ENCODE measurements at places on chromosomes 3 and 15.

GRCh38 chr3:115513416-115513800 lies 109.9 kb upstream of the GAP43 start:
- DNase-seq, result no peak

DNA sequence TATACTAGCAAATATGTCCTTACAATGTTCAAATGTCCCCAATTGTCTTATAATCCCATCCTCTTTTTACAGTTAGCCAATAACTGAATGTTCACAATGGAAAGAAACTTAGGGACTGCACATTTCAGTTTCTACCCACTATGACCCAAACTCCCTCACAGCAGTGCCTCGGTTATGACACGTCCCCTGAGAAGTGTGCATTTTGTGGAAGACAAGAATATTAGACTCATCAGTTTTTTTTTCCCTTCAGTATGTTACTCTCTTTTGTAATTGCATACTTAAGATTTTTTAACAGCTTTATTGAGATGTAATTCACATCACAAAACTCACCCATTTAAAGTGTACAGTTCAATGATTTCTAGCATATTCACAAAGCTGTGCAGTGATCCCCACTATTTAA lies 64.8 kb downstream of the IGF2BP2 start:
- DNase-seq, result no peak

DNA sequence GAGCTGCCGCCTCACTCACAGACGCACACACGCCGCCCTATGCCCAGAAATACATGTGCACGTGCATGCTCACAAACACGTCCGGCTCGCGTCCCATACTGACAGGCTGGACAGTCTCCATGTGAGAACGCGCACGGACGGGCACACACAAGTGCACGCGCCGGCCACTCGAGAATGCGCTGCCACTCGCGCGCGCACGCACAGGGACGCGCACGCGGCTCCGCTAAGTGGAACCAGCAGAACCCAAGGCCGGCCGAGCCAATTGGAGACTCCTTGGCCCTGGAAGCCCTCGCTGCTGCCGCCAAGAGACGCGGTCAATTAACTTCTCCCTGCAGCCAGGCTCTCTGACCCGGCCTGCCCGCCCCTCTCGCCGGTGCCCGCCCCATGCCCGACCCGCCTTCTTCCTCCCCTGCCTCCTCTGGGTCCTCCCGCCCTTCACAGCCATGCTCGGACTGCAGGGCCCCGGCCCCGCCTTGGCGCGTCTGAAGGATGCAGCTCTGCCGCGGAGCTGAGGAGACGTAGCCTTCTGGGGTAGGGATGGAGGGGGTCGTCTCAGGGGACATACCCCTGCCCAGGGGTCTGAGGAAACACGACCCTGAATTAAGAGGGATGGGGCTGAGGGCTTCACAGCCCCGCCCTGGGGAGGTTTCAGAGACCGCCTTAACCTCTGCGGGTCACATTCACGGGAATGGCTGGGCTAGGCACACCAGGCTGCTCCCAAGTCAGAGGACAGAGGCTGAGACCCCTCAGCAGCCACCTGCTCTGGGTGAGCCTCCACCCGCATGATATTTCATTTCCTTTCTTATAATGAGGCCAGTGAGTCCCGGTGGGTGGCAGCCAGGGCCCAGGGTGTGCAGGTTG lies 15.0 kb downstream of the PTH1R start:
- DNase-seq, result no peak

GRCh38 chr3:53073553-53074365 lies 27.9 kb upstream of the SFMBT1 start:
- DNase-seq, result no peak

DNA sequence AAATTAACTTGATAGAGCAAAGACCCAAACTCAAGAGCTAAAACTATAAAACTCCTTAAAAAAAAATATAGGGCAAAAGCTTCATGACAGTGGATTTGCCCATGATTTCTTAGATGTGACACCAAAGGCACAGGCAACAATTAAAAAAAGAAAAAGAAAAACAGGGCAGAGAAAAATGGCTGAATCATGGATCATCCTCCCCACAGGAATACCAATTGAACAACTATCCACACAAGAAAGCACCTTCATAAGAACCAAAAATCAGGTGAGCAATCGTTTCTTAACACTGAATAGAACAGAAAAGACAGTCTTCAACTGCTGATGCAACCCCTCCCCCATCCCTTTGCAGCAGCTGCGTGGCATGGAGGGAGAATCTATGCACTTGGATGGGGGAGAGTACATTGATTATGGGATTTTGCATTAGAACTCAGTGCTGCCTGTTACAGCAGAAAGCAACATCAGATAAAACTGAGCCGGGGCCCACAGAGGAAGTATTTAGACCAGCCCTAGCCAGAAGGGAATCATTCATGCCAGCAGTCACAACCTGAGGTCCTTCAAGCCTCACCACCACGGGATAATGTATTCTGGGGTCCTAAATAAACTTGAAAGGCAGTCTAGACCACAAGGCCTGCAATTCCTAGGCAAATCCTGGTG lies 15.7 kb downstream of the C3orf33 start:
- DNase-seq, result no peak

DNA sequence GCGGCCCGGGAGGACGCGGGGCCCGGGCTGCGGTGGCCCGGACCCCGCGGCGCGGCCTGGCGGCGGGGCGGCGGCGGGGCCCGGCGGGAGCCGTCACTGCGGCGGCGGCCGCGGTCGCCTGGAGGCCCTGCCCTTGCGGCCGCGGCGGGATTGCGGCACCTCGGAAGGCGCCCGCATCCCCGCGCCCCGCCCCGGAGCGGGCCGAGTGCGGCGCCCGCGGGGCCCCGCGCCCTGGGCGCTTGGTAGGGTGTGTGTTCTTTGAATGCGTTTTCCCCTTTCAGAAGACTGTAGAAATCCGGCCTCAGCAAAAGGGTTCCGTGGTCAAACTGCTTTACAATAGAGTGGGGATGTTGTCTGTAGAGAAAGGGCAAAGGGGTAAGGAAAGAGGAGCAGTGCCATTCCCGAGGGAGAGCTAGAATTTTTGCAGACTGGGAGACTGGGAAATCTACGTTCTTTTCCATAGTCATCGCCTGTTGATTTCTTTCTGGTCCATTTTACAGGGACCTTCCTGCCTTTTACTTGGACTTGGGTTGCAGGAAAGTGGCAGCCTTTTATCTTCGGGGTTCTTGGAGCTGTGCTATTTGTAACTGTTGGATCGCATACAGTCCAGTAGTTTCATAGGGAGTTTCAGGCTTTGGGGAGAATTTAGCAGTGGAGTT lies 630 bp downstream of the SNRK start:
- no peak for DNase-seq

GRCh38 chr3:13224967-13225366 lies 151.7 kb upstream of the IQSEC1 start:
- no peak for DNase-seq

DNA sequence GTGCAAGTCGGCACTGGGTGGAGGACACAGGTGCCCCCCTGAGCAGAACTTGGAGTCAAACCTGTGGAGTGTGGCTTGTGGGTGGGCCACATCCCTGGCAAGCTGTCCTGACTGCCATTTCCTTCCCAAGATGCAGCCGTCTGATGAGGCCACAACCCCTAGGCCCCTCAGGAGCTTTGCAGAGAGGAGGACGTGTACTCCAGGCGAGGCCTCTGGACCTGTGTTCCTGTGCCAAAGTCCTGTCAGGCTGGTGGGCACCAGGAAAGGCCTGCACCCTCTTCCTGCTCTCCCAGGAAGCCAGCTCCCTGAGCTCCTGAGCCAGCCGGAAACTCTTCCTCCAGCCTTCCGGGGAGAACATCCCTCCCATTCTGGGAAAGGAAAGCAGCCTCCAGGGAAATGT lies 48.5 kb downstream of the CMTM6 start:
- no peak for DNase-seq

DNA sequence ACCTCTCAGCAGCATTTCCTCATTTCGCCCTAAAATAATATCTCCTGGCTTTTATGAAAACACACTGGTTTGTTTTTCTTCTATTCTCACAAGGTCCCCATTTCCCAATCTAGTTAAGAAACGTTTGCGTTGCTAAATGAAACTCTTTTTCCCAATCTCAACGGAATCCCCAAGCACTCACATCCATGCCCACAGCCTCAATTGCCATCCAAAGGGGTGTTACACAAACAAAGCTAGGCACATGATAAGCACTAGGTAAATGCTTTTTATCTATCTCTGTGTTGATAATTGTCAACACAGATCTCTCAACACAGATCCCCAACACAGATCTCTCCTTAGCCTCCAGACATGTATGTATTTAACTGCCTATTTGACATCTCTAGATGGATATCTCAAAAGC lies 35.2 kb upstream of the TF start:
- no peak for DNase-seq

- DNase-seq, result no peak
These were observed 21.9 kb upstream of the USP13 start for GRCh38 chr3:179630753-179631451.

- no peak for DNase-seq
These were observed 53.0 kb upstream of the ROPN1 start for GRCh38 chr3:124044956-124045355.

- DNase-seq, result no peak
These were observed 83.2 kb upstream of the SMAD3 start for GRCh38 chr15:66982250-66982649.

DNA sequence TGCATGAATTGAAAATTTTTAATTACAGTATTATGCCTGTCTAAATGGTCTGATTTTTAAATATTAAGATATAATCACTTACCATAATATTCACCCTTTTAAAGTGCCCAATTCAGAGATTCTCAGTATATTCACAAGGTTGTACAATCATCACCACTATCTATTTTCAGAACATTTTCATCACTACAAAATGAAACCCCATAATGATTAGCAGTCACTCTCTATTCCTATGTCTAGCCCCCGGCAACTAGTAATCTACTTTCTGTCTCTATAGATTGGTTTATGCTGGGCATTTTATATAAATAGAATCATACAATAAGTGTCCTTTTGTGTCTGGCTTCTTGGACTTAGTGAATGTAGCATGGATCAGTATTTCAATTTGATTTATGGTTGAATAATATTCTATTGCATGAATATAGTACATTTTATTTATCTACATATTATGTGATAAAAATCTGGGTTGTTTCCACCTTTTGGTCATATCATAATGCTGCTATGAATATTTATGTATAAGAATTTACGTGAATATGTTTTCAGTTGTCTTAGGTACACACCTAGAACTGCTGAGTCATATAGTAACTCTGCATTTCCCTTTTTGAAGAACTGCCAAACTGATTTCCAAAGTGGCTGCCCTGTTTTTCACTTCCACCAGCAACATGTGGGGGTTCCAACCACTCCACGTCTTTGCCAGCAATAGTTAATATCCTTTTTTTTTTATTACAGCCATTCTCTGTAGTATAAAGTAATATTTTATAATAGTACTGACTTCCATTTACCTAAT lies 485.7 kb upstream of the ZNF385D start:
- DNase-seq, result no peak

- DNase-seq, result no peak
These were observed 27.1 kb upstream of the P4HTM start for GRCh38 chr3:48962939-48963338.

DNA sequence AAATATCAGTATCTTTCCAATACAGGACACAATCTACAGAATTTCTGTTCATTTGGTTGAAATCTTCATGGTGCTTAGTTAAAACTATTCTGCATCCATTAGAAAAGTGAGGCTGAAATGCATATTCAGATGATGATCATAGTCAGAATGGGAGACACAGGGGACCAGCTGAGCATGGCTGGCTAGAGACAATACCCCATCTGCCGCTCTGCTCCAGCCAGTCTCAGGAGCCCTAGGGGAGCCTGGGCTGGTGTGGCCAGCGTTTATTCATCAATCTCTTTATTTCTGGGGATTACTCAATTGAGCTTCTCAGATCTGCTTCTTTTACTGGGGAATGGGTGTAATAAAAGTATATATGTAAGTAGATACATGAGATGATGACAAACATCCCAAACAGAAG lies 470.9 kb upstream of the CDIN1 start:
- no peak for DNase-seq

GRCh38 chr3:113947372-113948014 lies at the start of gene ZDHHC23:
Gene ZDHHC23 (plus strand): TSS chr3:113948013. CDS start chr3:113948803, 790 bp downstream.
- no peak for DNase-seq

GRCh38 chr3:142947352-142947751 lies 16.1 kb downstream of the PAQR9 start:
- DNase-seq, result no peak

- DNase-seq, result no peak
These were observed 222.0 kb upstream of the IL12A start for GRCh38 chr3:159766563-159767185.

DNA sequence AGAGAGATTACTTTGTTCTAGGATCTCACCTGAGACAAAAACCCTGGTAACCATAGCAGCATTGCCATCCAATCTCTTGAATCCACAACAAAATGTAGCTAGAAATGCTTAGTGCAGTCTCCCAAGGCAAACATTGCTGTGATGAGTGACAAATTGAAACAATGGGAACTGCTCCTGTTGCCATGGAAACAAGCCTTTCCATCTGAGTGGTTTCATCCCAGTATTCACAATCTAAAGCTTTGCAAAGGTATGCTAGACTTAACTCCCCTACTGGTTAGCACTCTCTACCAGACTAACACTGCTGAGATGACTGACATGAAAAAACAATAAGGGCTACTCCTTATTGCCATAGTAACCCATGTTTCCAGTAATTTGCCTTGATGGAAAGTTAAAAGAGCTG lies 172.6 kb upstream of the CNTN3 start:
- no peak for DNase-seq

DNA sequence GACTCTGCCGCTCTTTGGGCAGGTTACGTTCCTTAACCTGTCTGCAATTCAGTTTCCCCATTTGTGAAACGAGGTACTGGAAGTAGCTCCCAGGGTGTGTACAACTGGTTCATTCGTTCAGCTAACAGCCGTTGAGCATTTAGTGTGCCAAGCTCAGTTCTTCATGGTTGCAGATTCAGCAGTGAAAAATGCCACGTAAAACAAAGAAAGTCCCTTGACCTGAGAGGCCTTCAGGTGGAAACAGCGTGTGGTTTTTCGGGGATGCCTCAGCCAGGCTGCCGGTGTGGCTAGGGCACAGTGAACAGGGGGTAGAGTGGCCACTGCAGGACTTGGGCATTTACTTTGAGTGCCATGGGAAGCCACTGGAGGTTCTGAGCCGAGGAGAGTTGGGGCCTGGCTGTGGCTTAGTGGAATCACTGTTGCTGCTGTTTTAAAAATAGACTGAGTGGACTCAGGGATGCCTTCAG lies 4.7 kb downstream of the SYNM start:
- no peak for DNase-seq

DNA sequence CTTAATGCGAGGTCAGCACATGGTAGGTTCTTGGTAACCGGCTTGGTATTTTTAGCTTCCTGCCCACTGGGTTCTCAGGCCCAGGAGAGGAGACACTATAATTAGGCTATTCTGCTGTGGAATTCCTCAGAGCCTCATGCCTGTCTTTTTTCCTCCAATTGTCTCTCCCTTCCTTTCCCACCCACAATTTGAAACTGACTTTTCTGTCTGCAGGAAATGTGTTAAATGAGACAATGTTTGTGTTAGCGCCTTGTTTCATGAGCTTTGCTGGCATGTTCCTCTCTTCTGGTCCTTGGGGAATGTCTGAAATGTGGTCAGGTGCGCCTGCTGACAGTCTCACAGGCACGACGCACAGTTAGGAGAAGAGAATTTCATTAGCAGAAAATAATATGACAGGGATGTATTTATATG lies 223.6 kb upstream of the CTNNB1 start:
- DNase-seq, result no peak
